AML-193 (cell line): ENCODE measurements at places on chromosomes 2 and 18.

GRCh38 chr2:216149741-216150140 is 40.6 kb downstream of the XRCC5 start:
- DNase-seq, result no peak

- no peak for DNase-seq
Measured at GRCh38 chr2:178292586-178292985, 98.3 kb downstream of the OSBPL6 start.

DNA sequence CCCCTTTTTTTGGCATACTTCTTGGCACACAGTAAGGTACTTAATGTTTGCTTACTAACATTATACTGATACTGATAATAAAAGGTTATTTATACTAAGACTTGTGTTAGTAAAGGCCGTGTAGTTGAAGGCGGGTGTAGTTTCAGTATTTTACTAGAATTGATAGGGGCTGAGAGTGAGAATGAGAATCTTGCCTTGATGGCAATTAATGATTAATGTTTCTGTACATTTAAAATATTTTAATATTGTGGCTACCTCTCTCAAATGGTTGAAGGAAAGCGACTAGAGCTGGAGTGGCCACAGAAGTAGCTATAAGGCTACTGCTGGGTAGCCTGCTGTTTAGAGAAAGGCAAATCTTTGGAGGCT is 29.3 kb downstream of the PELI1 start:
- no peak for DNase-seq

DNA sequence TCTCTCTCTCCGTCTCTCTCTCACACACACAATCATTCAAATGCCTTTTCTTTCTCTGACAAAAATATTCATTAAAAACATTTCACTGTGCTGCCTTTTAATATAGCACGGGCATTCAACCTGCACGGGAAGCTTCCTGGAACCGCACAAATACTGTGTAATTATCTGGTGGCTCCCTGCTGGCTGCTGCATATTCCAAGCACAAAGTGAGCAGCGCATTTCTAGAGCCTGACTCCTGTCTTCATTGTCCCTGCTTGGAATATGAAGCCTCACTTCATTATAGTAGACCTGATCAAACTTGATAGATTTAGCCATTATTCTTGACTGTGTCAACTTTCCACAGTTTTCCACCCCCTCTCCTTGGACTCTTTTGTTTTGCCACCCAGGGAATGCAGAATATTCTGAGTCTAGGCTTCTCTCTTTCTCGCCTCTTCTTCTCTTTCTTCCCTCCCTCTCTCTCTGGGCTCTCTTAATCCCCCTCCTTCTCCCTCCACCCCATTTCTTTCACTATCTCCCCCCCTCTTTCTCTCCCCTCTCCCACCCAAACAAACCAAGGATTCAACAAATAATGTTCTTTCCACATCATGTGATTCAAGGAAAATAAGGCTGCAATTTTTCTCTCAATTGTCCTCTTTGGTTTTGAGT is 672.1 kb upstream of the FANCL start:
- no peak for DNase-seq
